ENCODE measurements at places on chromosomes 5 and 9. TPM values are rescaled to one million over a fixed set of nuclear protein-coding genes. Genes with fewer than 3 reads are reported as not detected.

The INSL6 gene
- not detected for total RNA-seq

- no peaks in the 10 kb centered on the region for H3K27me3 ChIP-seq
- H3K4me1 ChIP-seq, result no peaks in the 10 kb centered on the region
- H3K27ac ChIP-seq, result no peak overlapping the region
- H3K36me3 ChIP-seq, result no peaks in the 10 kb centered on the region
These were observed 41.1 kb upstream of the KLF4 start for GRCh38 chr9:107530679-107531078.

DNA sequence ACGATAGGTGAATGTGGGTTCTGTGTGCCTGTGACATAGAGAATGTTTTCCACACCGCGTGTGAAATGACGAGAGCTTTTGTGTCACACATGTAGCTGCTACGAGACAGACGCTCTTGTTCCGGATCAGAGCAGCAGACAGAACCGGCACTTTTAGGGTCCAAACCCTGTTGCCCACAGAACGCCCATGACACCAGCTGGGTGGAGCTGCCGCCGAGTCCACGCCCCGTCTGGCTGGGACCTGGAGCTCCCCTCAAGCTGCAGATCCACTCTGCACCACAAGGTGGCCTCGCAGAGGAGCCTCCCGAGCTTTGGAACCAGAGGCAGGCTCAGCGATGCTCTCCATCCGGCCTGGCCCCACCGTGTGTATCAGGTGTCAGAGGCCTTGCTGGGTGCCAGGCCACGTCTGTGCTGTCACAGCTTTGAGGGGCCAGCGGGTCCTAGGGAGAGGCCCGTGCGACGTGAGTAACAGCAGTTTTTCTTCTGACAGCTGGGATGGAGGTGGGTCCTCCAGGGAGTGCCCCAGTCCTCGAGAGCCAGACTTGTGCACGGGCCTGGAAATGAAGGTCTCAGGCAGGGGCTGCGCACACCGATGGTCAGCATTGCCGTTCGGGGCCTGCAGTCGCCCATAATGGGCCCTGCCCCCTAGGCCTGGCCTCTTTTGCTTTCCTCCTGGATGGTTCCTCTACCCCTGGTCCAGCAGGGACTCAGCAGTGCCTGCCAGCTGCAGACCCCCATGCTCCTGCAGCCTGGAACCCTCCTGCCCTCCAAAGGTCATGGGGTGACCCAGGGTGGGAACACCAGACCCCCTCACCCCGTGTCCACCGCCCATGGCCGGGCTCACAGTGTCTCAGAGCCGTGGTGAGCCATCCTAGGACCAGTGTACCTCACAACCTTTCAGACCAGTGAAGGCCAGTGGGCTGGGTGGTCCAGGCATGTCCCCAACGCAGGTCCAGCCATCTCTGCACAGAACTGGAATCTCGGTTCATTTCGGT, 2.5 kb upstream of the LRRC14B start:
- peaks cover 6% of the 10 kb centered on the region for H3K4me1 ChIP-seq
- H3K36me3 ChIP-seq, result no peaks in the 10 kb centered on the region
- no peak overlapping the region for H3K27ac ChIP-seq
- no peak overlapping the region for H3K4me3 ChIP-seq
- peaks cover 4% of the 10 kb centered on the region for H3K27me3 ChIP-seq

GRCh38 chr5:133222979-133223378, 171.2 kb downstream of the HSPA4 start:
- H3K4me1 ChIP-seq, result no peaks in the 10 kb centered on the region
- DNase-seq, result no peak
- no peaks in the 10 kb centered on the region for H3K36me3 ChIP-seq
- H3K27ac ChIP-seq, result no peak overlapping the region
- no peak overlapping the region for H3K4me3 ChIP-seq

The ABCA1 gene
- 53.0 TPM for total RNA-seq

- no peak overlapping the region for H3K27ac ChIP-seq
- no peaks in the 10 kb centered on the region for H3K27me3 ChIP-seq
- no peaks in the 10 kb centered on the region for H3K36me3 ChIP-seq
- no peak for DNase-seq
These were observed 31.8 kb downstream of the SPATA31D1 start for GRCh38 chr9:82020331-82020730.

The ARPC5L gene
- total RNA-seq, result 51.5 TPM

The BHMT2 gene
- total RNA-seq, result 2.9 TPM

- no peak overlapping the region for H3K4me3 ChIP-seq
- no peak overlapping the region for H3K27ac ChIP-seq
These were observed 133.0 kb downstream of the SLC28A3 start for GRCh38 chr9:84207491-84207951.

DNA sequence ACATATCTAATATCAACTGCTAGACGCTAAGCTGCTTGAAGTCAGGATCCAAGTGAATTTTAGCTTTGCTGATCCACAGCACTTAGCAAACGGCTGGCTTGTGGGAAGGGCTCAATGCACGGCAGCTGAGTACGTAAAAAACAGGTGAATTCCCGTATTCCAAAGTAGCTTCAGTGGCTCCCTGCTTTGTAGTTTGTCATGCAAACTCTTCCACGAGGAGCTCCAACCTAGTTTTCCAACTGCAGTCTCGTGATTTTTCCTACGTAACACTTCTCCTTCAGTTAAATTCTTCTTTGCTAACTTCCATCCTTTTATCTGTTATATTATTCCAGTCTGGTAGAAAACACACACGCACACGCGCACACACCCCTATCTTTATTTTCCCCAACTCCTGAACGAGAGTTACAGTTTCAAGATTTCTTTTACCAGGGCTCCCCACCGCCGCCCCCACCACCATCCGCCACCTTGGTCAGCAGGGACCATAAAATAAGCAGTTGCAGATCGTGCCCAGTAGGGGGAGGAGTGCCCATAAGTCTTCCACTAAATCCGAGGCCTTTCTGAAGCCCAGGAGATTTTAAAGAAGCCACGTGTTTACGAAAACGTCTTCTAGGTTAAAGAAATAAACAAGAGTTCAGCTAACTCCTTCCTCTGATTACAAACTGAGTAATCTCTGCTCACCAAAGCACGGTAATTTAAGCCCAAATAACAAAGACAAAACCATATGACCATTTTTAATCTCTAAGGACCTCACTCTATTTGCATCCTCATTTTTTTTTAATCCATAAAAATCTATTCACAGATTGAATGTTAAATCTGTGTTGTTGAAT, 34.8 kb upstream of the TRIO start:
- H3K27me3 ChIP-seq, result no peaks in the 10 kb centered on the region
- peaks cover 29% of the 10 kb centered on the region for H3K4me1 ChIP-seq
- H3K36me3 ChIP-seq, result no peaks in the 10 kb centered on the region
- H3K4me3 ChIP-seq, result no peak overlapping the region

DNA sequence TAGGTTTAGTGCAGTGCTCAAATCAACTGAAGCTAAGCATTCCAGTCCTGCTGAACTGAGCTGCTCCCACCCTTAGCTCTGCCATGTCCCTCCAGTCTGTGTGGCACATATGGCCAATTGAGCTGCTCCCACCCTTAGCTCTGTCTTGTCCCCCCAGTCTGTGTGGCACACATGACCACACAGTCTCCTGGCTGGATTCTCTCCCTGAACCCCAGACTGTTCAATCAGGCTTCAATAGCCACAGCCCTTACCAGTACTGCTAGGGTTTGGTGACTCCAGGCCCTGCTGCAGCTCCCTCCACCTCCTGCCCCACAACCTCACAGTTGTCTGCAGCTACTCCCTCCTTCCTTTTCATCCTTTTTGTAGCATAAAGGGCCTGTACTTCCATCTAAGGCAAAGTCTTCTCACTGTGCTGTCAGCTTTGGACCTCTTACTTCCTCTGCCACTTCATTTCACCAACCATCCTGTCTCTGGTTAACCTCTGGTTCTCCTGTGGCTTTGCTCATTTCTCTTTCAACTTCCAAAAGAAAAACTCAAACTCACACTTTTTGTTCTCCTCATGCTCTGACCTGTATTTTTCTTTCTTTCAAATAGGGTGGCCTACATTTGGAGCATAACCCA, 50.8 kb downstream of the ADAMTS12 start:
- no peaks in the 10 kb centered on the region for H3K4me1 ChIP-seq
- H3K4me3 ChIP-seq, result no peak overlapping the region
- H3K27me3 ChIP-seq, result no peaks in the 10 kb centered on the region
- no peak overlapping the region for H3K27ac ChIP-seq
- no peaks in the 10 kb centered on the region for H3K36me3 ChIP-seq

The TIFAB gene
- total RNA-seq, result 0.03 TPM

The TRIM36 gene
- 6.9 TPM for total RNA-seq

Data from left lung (tissue), 14 donors.